ENCODE measurements at places on chromosomes 7 and 10.

- no peak for DNase-seq
These were observed 121.2 kb downstream of the EMX2 start for GRCh38 chr10:117663750-117664149.

- DNase-seq = no peak
These were observed 18.1 kb upstream of the AKR1E2 start for GRCh38 chr10:4807761-4808507.

DNA sequence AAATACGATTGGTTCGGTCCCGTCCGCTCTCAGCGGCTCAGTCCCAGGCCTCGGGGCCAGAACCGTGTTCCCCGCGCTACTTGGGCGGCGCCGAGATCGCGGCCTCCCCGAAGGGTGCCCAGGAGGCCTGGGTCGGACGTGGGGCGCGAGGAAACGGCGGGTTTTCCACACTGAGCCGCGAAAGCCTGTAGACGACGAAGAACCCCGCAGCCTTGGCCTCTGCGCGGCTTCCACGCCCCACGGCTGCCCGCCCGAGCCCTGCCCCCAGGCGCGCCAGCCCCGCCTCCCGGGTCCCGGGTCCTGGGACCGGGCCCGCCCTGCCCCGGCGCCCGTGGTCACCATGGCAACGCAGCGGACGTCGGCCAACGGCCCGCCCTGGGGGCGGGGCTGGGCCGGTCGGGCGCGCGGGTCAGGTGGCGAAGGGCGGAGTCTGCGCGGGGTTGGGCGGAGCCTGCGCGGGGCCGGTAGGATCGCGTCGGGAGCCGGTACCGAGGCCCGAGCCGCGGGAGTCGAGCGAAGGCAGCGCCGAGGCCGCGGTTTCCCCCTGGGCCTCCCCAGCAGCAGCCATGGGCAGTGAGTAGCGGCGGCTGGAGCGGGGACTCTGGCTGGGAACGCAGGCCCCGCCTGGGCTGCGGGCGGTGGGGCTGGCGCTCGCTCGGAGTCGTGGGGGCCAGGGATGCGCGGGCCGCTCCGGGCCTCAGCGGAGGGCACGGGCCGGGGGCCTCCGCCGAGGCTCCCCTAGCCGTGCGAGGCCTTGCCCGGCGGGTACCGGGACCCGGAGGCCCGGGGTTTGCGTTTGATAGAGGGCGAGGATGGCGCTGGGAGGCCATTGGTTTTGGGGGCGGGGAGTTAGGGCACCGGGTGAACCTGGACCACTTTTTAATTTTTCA lies at the start of gene SEC61A2:
TSS of gene SEC61A2 (plus strand) at position 456 of the 890 bp plus-strand sequence. CDS start at position 567, 111 bp downstream.
- peak; percentile 97 for DNase-seq

DNA sequence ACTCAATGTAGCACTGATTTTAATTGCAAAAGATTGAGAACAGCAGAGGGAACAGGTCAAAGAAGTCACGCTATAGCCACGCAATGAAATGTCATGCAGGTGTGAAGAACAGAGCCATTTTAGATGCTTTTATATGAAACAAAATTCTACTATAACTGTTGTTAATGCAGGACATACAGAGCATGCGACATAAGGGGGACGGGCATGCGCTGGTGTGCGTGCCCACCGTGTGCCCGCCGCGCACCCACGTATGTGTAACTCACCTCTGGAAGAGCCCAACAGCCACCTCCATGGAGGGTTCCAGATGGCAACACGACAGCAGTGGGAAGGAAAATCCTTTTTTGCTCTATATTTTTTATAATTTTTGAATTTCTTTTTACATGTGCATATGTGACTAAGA lies 410.0 kb upstream of the RNF32 start:
- DNase-seq = no peak

GRCh38 chr7:1809070-1809469 lies 139.0 kb downstream of the ELFN1 start:
- no peak for DNase-seq

Measured in CD8-positive, alpha-beta memory T cell (primary cell).